ENCODE measurements at places on chromosomes 7 and 10.

DNA sequence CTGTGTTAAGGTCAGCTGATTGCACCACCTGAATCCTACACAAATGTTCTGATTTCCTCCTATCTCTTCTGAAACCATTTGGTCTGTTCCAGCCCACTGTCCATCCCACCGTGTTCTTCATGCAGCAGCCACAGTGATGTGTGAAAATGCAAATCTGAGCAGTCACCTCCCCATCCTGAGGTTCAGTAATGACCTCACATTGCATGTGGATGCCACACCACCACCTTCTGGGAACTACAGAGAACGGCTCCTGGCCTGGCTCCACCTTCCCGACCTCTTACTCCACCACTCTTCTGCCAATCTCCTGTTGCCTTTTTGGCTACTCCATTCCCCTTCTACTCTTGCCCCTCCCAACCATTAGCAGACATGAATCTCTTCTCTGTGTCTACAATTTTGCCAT is 244.4 kb downstream of the TNS3 start:
- DNase-seq: no peak

DNA sequence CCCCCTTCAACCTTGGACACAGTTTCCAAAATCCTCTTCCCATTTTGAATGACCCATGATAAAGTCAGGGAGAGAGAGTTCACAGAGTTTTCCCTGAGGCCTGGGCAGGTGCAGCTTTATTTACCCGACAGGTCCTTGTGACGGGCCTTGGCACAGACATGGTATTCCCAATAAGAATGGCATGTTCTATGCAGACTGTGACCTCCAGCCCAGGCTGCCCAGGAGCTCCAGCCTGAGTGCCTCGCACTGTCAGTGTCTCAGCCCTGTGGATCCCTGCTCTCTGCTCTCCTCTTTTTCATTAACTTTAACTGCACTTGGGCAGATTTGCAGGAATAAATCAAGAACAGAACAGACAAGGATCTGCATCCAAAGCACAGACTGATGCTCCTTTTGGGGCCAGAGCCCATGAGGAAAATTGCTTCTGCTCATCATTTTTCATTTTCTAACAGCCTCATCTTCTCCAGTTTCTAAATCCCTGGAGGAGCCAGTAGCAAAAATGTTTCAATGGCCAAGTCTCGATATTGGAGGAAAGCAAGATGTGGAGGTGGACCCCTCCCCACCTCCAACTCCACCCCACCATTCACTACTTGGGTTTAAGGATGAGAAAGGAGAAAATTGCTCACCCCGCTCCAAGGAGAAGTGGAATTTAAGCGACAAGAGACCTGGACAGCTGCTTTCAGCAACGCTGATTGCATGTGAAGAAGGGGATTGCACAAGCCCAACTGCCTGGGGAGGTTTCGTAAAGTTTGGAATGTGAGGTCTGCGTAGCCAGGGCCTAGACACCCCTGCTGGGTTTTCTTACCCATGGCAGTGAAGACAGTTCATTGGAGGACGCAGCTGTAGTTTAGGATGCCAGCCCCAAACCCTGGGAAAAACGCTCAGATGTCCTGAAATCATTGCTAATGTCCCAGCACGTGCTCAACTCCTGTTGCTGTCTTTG is 225.9 kb downstream of the WDR11 start:
- DNase-seq: no peak

- no peak for DNase-seq
Observed at GRCh38 chr7:45924283-45924682, 3.2 kb upstream of the IGFBP3 start.

DNA sequence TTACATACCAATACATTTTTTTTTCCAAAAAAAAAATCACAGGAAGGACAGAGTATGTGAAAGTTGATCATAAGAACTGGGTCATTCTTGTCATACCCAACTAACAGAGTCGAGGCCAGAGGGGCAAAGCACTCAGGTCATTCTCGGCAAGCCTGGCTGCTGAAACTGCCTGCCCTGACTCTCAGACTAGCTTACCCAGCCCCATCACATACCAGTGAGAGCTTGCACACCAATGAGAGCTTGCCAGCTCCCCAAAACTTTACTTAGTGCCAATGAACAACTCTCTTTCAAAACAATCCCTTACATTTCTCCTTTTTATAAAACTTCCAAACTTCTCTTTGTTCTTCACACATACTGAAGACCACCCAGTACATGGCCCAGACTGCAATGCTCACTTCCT is 48.9 kb downstream of the VOPP1 start:
- DNase-seq: no peak

DNA sequence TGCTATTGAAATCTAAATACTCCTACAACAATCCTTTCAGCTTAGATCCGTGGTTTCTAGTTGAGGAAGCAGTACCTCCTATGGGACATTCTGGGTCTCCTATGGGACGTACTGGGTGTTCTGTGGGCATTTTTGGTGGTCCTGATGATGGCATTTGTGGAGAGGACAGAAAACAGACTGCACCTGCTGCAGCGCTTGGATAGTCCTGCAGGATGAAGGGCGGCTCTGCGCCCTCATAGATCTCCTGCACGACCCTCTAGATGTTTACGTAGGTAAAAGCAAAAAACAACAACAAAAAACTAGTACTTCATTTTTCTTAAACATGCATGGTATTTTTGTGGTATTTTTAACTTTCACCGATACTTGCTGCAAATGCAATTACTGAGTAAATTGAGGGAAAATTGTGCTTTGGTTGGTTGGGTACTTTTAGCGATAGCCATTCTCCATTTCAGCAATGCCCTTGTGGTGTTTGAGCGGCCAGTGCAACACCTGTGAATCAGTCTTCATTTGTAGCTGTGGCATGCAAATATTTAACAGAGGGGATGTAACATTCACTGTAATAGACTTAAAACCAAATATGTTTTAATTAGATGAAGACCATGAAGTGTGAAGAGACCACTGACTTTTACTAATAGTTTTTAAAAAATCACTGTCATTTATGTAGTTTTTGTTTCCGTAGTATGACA is 461.2 kb downstream of the SDK1 start:
- no peak for DNase-seq

DNA sequence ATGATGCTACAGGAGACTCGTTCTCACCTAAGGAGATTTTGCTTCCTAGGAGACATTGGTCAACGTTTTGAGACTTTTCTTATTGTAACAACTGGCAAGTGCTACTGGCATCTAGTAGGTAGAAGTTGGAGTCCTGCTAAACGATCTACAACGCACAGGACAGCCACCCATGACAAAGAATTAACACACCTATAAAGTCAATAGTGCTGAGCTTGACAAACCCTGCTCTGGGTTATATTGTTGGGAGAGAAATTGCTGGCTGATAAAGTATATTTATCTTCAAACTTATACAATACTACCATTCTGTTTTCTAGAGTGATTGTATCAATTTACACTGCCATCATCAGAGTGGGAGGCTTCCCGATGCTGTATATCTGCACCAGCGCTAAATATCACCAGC is 57.8 kb downstream of the SAMD9 start:
- DNase-seq: no peak

- DNase-seq: no peak
Observed at GRCh38 chr10:98453729-98454128, 7.0 kb upstream of the HPS1 start.

DNA sequence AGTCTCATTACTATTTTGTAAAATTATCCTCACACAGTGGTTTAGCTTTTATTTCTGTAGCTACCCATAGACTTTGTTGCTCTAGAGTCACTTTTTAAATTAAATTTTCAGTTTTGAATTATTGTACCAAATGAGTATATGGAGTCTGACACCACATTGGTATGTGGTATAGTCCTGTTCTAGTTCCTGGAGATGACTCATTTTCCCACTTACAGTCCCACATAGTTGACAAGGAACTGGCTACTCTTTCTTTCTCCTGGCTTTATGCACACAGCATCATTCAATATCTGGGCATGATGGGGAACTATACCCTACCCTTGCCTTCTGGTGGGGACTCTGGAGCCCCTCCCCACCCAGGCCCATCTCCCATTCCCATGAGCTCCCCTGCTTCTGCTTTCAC is 92.6 kb upstream of the RAB11FIP2 start:
- DNase-seq: no peak

GRCh38 chr7:112086496-112087254 is 119.5 kb downstream of the DOCK4 start:
- DNase-seq: no peak

DNA sequence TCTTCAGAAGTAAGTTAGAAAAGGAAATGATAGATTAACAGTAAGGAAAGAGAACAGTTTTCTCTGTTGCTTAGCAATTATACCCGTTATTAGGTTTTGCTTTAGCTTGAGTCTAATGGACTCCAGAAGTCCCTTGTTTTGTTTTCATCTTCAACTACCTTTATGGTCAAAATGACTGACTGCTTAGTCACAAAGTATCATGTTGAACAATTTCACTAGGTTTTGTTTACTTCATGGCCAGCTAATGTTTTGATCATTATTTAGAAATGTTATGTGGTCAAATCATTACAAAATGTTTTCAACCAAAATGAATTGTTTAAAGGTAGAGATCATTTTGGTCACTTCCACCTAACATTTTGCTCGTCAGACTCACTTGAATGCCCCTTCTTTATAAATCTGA is 1.9 kb downstream of the UBN2 start:
- no peak for DNase-seq

DNA sequence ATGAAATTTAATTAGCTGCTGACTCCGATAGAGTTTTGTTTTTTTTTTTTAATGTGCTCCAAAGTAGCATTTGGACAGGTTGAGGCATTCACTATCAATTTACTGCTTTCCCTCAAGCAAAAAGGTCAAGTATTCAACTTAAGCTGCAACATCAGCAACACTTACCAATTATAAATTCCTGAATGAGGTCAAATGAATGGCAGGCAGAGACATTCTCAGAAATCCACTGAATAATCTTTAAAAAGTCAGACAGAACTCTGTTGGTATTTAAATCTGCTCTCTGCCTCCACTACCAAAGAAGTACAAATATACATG is 62.8 kb downstream of the GSAP start:
- no peak for DNase-seq

DNA sequence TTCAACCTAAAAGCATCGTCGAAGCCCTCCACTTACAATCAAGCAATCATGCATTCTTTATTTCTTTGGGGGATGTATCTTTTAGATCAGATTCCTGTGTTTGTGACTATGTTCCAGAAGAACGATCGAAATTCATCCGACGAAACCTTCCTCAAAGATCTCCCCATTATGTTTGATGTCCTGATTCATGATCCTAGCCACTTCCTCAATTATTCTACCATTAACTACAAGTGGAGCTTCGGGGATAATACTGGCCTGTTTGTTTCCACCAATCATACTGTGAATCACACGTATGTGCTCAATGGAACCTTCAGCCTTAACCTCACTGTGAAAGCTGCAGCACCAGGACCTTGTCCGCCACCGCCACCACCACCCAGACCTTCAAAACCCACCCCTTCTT is 13.8 kb downstream of the GPNMB start:
- no peak for DNase-seq

- DNase-seq: no peak
Observed at GRCh38 chr10:112490545-112490944, 43.5 kb downstream of the VTI1A start.

- DNase-seq: no peak
Observed at GRCh38 chr7:14045651-14046050, 56.2 kb upstream of the ETV1 start.

GRCh38 chr10:25600651-25601050 is 333.4 kb upstream of the MYO3A start:
- DNase-seq: no peak

DNA sequence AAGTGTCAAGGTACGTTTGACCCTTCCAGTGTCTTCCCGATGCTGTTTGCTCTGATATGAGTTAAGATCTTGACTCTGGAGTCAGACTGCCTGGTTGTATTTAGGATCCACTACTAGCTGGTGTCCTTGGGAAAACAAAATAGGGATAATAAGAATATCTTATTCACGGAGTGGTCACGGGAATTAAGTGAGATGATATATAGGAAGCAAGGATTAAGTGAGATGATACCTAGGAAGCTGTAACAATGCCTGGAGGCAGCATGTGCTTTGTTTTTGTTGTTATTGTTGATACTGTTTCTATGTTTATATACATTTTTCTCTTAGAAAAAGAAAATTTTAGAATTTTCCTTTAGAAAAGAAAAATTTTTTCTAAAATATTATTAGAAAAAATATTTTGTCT is 87.0 kb downstream of the LYZL1 start:
- DNase-seq: no peak

All from stimulated activated CD8-positive, alpha-beta memory T cell treated with anti-CD3 and anti-CD28 coated beads, Interleukin-4, amount 100 ng/mL, for 1 hour (primary cell).